ENCODE measurements at places on chromosomes 1 and 21.

DNA sequence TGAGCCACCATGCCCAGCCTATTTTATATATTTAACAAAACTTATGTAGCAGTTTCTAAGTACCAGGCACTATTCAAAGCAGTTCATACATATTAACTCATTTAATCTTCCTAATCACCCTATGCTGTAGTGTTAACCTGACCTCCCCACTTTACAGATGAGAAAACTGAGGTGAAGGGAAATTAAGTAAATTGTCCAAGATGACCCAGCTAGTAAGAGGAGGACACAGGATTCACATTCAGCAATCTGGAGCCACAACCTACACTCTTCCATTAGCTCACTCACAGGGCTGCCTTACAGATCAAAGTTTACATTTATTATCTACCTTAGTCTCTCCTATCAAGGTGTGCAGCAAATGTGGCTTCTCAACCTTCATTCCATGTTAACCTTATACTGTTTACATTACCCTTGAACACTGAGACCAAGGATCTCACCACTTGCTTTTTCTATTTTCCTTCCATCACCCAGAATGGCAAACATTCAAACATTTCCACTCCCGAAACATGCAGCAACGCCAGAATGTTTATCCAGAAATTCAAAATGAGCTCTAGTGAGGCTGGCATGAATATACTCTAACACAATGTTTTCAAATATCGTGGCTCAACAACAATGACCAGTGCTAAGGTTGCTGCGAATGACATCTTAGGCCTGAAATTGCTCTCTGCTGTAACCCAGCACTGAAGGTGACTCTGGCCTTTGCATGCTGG is 24.5 kb downstream of the HIVEP3 start:
- no peak for DNase-seq

- no peak for DNase-seq
Observed at GRCh38 chr1:170790651-170791071, 126.7 kb downstream of the PRRX1 start.

GRCh38 chr1:50084389-50084788 is 24.3 kb upstream of the ELAVL4 start:
- DNase-seq = no peak

- no peak for DNase-seq
Observed at GRCh38 chr21:45558044-45558721, 15.9 kb upstream of the SLC19A1 start.

DNA sequence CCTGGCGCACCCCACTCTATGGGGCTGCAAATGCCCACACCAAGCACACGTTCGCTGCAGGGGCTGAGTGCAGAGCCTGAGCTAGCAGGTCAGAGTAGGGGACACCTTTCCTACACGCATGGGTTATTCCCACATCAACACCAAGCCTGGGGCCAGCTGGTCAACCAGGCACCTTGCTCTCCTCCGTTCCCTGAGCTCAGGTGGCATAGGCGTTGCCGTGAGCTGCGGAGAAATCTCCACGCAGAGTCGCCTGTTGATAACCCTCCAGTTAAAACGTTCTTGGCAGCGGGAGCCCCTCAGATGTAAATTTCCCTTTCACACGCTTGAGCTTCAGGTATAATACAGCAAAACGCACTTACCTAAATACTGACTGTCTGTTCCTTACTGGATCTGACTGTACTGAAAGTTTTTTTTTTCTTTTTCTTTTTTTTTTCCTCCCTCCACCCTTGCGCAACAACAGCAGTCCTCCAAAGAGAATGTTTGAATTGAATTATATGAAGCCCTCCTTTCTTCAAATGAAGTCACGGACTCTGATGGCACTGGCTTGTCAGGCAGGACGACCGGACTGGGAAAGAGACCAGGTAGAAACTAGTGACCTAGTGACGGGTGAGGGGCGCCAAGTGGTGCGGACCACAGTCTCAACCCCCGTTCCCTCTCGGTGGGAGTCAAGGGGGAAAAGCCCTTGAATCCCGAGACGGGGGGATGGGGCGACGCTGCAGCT is 2.1 kb downstream of the BRINP3 start:
- no peak for DNase-seq

DNA sequence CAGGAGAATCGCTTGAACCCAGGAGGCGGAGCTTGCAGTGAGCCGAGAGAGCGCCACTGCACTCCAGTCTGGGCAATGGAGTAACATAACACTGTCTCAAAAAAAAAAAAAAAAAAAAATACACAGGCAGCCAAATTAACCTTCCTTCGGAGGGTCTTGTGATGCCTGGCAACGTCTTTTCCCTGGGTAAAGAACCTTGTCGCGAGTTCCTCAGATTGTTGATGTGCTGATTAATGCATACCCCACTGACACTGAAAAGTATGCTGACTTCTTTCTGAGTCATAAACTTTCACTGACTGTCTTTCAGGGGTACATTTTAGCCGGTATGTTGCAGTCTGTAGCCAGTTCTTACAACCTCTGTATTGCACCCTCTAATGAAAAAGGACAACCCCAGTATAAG is 95.1 kb upstream of the SOD1 start:
- no peak for DNase-seq

GRCh38 chr1:221316491-221317056 is 425.3 kb downstream of the DUSP10 start:
- no peak for DNase-seq

- no peak for DNase-seq
Observed at GRCh38 chr1:155022136-155022926, 11.2 kb downstream of the DCST2 start.

- DNase-seq = peak; percentile 62
Observed at GRCh38 chr1:231612393-231613089, 14.0 kb upstream of the DISC1 start.

DNA sequence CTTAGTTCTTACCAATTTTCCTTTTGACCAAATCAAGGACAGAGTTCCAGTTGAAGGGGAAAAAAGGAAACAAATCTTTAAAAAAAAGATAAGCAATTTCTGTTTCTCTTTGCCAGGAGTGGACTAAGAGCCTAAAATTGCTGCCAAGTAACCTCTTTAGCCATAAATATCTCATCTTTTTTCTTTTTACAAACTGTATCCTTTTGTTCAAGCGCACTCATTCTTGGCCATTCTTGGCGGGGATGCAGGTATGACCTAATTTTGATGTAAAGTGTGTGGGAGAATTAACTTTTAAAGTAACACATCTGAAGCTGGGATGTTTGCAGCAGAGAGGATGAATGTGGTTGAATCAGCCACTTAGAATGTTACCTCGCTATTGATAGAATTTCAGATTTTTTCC is 13.4 kb upstream of the KIF1B start:
- no peak for DNase-seq

DNA sequence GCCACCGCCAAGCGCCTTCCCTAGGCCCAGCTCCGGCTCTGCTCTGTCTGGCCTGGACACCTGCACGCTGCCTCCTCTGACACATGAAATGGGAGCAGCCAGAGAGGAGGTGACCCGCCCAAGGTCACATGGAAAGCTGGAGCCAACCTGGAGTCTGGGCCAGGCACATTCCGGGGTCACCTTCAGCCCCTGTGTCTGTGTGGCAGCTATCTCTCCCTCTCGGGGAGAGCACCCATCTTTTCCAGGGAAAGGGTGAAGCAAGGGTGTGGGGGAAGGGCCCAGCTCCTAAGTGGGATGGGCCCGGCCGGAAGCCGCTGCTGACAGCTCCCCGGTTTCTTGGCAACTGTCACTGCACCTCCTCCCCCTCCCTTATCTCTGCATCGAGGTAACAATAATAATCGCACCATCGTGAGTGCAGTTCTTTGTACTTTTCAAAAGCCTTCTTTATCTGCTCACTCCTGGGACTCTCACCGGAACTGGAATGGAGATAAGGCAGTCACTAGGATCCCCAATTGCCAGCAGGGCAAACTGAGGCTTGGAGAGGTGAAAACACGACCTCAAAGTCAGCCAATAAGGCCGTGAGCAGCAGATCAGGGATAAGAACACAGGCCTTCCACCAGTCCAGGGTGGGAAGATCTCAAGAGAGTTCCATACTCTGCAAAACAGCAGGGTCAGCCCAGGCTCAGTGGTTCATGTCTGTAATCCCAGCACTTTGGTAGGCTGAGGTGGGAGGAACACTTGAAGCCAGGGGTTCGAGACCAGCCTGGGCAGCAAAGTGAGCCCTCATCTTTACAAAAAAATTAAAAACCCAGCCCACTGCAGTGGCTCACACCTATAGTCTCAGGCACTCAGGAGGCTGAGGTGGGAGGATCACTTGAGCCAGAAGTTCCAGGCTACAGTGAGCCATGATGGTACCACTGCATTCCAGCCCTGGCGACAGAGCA is 36.9 kb downstream of the RAP1GAP start:
- no peak for DNase-seq

DNA sequence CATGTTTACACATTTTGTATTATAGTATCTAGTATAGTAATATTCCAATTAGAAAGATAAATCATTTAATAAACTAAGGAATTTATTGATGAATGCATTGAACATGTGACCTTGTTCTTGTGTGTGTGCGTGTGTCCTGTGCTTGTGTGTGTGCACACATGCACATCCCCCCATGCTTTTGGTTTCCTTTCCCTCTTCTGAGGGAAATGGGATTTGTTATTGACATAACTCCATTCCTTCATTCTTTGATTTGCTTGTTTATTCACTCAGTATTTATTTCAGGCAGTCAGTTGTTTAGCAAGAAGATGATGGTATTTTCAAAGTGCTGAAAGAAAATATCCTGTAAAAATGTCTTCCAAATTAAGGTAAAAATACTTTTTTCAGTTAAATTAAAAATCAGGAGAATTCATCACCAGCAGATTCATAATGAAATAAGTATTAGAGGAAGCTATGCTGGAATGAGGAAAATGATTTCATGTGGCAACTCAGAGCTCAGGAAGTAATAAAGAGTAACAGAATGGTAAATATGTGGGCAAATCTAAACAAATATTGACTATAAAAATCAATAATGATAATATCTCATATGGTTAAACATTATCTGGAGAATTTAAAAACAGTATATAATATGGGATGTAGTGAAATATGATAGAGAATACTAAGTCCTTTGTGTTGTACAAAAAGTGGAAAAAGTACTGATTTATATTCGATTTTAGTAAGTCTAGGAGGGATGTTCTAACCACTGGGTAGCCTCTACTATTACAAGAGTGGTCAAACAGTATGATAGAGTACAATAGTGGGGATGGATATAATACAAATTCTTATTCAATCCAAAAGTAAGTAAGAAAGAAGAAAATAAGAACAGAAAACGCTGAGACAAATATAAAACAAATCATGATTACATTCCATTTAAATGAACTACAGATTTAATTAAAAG is 35.2 kb upstream of the SIPA1L2 start:
- DNase-seq = no peak

GRCh38 chr1:56501426-56501825 is 77.9 kb downstream of the PLPP3 start:
- no peak for DNase-seq

GRCh38 chr1:245510144-245510543 is 355.4 kb downstream of the KIF26B start:
- DNase-seq = no peak

DNA sequence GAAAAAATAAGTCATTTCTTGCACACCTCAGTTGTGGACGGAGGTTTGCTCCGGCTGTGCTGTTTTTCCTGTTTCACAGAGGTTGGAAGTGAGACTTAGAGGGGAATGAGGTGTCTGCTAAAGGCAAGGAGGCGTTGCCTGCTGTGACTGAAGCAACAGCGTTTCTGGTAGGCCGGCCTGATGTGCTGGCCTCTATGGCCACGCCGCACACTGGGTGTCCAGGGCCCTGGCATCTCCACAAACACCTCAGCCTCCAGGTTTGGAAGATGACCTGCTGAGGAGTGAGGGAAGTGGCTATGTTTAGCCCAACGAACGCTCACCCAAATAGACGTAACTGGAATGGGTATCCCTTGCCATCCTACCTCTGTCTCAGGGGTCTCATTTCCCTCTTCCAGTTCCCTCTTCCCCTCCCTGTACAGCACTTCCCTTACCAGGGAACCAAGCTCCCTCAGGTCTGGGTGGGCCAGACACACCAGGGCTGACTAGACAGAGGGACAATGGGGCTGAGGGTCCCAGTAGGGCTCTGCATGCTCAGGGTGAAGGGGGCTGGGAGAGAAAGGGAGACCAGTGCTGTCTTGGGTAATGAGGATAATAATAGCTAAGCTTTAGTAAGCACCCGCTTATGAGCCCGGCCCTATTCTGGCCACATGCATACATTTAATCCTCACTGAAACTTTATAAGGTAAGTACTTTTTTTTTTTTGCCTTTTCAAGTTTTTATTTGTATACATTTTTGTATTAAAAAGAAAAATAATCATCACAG is 11.9 kb downstream of the CACNA1S start:
- no peak for DNase-seq

DNA sequence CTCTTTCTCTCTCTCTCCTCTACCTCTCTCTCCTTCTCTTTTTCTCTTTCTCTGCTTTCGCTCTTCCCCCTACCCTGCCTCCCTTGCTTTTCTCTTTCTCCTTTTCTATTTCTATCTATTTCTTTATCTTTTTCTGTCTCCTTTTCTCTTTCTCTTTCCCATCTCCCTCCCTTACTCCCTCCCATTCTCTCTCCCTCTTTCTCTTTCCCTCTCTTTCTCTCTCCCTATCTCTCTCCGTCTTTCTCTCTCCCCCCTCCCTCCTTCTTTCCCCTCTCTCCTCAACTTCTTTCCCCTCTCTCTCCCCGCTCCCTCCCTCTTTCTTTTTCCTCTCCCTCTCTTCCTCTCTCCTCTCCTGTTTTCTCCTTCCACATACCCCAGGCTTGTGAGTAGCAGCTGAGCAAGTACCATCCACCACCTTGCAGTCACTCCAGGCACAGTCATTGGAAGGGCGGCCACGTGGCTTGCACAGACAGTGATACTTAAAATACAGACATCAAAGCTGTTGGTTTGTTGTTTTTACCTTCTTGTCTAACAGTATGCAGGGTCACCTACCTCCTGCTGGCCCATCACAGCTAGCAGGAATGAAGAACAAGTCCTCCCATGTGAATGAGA is 209.1 kb upstream of the COA6 start:
- no peak for DNase-seq

DNA sequence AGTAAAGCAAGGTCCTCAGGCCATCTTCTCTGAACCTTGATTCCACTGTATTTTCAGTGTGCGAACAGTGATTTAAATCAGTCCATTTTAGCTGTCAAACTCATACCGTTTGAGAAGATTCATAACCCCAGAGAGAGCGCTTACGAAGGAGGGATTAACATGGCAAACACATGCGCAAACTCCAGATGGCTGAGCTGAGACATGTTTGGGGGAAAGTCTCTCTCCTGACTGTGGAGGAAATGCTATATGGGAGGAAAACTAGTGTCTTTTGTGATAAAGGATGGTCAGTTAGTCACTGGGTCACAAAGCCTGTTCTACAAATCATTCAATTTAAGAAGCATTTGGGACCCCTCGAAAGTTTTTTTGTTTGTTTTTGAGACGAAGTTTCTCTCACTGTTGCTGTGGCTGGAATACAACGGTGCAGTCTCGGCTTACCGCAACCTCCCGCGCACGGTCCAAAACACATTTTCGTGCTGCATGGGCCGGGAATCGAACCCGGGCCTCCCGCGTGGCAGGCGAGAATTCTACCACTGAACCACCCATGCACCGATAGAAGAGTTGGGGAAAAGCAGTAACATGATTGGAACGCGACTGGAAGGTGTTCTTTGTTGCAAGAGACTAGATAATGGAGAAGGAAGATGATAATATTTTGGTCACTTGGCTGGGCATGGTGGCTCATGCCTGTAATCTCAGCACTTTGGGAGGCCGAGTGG is 58.4 kb upstream of the CXADR start:
- DNase-seq = no peak

Measured in CD8-positive, alpha-beta memory T cell (primary cell).